ENCODE measurements at places on chromosomes 7 and 10.

DNA sequence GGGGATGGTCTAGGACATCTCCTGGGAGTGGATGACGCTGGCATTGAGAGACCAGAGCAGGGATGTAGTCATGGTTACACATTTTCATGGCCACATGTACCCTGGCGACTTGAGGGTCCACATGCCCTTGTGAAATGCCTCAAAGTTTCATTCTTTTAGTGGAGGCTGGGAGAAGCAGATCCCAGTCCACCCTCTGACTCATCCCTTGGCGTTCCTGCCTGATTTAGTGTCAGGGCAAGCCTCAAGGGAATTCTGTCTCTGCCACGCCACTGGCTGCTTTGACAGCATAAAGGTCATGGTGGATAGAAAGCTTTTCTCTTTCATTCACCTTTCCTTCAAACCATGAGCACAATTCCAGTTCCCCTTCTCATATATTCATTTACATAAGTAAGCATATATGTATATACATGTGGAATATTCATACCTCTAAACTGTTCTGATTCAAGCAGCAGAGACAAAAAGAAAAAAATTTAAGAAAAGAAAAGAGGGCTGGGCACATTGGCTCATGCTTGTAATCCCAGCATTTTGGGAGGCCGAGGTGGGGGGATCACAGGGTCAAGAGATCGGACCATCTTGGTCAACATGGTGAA, 21.8 kb upstream of the KIF5B start:
- peak; percentile 80 for DNase-seq

DNA sequence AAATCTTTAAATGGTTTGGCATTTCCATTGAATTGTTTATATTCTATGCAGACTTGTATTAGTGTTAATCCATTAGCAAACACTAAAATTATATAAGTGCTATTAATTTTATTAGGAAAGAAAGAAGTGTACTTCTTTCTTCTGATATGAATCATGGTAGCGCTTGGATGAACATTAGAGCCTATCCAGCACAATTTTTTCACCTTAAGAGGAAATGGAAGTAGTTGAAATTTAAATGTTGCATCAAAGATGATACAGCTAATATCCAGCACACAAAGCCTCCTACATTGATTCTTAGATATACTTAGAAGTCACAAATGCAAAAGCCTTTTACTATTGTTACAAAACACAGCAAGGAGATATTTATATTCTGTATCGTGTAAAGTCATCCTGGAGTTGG, 174.5 kb downstream of the AHR start:
- DNase-seq = no peak

- DNase-seq = no peak
Observed at GRCh38 chr7:21636694-21637093, 93.9 kb downstream of the DNAH11 start.

DNA sequence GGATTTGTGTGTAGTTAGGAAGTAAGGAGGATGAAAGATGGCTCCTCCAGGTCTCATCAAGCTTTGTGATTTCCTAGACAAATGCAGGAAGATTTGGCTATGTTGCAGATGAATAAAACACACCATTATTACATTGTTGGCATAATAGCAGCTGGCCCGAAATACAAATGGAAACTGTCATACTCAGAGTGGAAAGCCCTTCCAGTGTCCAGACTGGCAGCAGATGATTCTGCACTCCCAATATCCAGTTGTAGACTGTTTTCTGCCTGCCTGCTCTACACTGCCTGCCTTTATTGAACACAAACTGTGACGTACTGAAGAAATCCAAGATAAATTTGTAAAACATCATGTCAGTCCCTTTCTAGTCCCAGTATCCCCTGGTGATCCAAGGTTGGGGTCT, 99.7 kb upstream of the FZD1 start:
- DNase-seq = no peak

GRCh38 chr10:32970910-32971309, 12.9 kb upstream of the ITGB1 start:
- no peak for DNase-seq

GRCh38 chr7:55265836-55266642, 99.1 kb upstream of the LANCL2 start:
- no peak for DNase-seq
